HTR-8/SVneo (cell line): ENCODE measurements at places on chromosomes 6 and 20.

- no peak for DNase-seq
Observed at GRCh38 chr20:39983655-39984054, 705.4 kb downstream of the MAFB start.

GRCh38 chr6:35288834-35289233 lies 8.8 kb upstream of the DEF6 start:
- DNase-seq: no peak

- DNase-seq: no peak
Observed at GRCh38 chr6:124870611-124871459, 91.4 kb upstream of the RNF217 start.

DNA sequence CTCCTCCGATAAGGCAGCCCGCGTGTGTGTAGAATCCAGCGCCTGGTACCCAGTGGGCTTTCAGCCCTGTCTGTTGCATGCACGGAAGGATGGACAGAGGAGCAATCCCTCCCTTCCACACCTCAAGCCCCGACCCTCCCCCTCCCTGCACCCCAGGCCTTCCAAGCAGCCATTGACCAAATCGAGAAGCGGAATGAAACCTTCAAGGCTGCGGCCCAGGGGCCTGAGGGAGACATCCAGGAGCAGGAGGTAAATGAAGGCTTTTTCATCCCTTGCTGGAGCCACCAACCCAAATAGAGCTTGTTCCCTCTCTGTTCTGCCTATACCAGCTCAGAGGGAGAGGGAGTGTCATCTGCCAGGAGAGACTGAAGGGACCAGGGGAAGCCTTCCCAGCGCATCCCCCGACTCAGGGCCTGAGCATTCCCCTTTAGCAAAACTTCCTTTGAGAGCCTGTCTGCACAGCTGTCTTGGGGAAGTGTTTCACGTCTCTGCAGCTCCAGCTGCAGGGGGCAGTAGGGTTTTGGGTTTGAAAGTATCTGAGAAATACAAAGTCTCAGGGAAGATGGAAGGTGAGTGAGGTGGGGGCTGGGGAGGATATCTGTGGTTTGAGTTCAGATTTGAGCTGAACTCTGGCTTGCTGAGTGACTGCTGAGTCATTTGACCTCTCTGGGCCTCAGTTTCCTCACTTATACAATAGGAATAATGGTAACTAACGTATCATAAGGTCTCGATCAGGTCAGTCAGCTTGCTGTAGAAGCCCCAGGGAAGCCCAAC lies 16.1 kb downstream of the FGD2 start:
- DNase-seq: peak; percentile 41

- DNase-seq: no peak
Observed at GRCh38 chr6:99143108-99143861, 195.5 kb upstream of the FBXL4 start.

GRCh38 chr20:48717095-48717672 lies 110.6 kb downstream of the PREX1 start:
- no peak for DNase-seq

DNA sequence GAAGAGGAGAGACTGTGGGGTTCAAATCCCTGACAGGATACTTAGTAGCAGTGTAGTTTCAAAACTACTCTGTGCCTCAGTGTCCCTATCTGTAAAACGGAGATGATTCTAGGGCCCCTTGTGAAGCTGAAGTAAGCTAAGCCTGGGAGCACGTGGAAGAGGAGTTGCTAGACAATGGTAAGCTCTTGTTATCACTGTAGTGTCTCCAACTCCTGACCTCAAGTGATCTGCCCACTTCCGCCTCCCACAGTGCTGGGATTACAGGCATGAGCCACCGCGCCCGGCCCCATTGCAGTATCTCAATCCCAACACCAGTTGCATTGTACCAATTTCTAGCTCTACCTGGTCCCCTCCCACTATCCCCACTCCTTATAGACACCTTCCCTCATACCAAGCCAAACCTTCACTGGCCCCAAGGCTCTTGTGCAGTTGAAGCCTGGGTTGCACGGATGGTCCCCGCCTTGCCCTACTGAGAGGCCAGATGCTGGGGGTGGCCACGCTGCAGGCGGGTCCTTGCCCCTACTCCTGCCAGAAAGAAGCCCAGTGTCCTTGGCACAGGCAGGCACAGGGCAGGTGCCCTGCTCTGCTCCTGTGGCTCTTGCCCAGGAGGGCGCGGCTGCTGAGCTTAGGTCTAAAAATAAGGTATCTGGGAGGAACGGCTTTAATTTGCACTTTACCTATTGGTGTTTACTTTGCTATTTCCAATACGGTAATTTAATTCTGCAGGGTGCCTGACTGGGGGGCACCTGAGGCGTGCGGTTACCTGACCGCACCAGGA lies 118.1 kb downstream of the VEGFA start:
- DNase-seq: no peak

DNA sequence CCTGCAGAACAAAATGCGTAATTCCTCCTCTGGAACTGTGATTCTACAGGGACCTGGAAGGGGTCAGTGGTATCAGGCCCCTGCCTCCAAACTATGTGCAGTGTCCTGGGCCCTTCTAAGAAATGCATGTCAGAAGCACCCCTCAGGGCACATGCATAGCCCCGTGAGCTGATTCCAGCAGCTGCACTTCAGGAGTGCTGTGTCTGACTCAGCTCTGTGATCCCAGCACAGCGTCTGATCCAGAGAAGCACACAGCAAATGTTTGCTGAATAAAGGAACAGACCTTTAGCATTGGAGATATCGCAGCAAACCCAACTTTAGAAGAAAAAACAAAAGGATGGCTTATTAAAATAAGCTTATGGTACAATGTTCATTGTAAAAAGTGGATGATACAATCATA lies 15.8 kb upstream of the MAFB start:
- no peak for DNase-seq

GRCh38 chr6:169806701-169807100 lies 55.3 kb downstream of the ERMARD start:
- DNase-seq: no peak

DNA sequence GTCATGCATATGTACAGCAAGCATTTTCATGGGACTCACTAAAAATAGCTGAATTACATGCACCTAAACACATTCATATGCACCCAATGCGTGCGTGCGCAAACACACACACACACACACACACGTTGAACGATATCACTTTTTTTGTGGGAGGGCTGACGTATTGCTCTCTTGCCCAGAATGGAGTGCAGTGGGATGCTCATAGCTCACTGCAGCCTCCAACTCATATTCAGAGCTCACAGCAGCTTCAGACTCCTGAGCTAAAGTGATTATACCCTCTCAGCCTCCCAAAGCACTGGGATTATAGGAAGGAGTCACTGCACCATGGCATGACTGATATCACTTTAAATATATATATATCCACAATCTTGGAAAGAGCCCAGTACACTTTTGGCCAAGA lies 620.4 kb upstream of the MANEA start:
- no peak for DNase-seq

DNA sequence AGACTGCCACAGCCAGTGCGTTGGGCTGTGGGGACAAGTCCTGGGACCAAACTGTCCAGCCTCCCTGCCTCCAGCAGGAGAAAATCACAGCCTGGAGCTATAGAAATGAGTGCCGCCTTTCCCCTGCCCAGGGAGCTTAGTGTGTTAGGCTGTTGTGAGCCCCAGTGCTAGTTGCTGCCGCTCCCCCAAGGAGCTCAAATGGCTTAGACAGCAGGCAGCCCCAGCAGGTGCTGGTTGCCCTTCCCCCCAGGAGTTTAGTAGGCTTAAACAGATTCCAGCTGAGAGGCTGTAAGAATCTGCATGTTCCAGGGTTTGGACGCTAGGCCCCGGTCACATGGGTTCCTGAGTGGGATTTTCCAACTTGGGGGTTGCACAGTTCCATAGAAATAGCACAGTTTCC lies 27.2 kb upstream of the HMGN3 start:
- no peak for DNase-seq

- DNase-seq: no peak
Observed at GRCh38 chr6:14921878-14922671, 323.8 kb upstream of the JARID2 start.

- DNase-seq: peak; percentile 63
Observed at GRCh38 chr6:52663120-52663935, 7.6 kb upstream of the TMEM14A start.

GRCh38 chr20:45967551-45968080 lies 4.4 kb downstream of the ZNF335 start:
- DNase-seq: no peak
